ENCODE measurements at places on chromosomes 3 and 15.

- DNase-seq = no peak
Observed at GRCh38 chr3:197269024-197269423, 29.4 kb downstream of the DLG1 start.

DNA sequence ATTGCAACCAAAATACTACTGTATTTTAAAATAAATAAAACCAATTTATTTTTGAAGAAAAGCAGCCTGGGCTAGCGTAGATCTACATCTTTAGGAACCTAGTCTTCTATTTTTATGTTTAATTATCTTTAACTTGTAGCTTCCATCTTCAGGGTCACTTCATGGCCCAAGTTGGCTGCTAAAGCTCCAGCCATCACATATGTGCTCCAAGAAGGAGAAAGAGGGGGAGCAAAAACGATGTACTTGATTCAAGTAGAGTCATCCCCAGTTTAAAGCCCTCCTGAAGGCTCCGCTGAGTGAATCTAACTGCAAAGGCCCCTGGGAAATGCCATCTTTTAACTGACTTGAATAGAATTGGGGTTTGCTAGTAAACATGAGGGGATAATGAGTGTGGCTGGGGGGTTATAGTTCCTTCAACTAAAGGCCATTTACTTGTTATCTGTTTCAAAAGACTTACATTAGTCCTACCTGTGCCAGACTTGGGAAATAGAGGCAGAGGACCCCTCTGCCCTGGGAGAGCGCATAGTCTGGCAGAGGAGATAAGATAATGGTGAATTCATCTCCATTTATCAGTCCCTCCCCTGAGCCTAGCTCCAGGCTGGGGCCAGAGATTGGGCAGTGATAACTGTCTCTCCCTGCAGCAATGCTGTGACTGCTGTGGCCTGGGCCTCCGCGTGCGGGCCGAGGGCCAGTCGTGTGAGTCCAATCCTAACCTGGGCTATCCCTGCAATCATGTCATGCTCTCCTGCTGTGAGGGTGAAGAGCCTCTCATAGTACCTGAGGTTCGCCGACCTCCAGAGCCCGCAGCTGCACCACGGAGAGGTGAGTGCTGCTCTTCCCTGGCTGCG lies 64.6 kb downstream of the FBLN2 start:
- DNase-seq = no peak

DNA sequence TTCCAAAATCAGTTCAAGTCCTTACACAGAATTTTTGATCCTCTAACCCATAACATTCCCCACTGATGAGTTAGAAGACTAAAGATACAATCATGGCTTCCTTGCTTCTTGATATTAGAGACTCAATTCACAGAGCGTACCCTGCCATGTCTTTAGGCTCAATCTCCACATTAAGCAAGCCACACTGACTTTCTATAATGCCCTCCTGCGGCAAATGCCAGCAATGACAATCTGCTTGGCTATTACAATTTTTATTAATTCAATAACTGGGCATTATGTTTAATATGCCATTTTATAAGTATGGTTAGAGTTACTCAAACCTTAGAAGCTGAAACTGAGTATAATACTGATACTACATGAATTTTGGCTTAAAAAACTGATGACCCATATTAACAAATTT lies 479.7 kb upstream of the NR2F2 start:
- DNase-seq = no peak

DNA sequence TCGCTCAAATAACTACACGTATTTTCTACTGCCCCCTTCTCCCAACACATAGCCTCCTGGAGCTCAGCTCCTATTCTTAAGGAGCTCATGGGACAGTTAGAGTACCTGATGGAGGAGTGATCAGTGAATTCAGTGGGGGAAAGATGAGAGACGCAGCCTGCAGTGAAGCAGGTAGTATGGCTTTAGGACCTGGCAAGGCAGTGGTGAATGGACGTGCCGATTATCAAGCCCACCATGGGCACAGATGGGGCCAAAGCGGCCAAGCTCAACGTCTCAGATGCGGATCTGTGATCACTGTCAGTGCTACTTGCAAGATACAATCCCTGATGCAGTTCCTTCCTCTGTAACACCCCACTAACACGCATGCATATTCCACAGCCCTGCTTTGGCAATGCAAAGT lies 45.8 kb upstream of the ATP2B2 start:
- DNase-seq = no peak

DNA sequence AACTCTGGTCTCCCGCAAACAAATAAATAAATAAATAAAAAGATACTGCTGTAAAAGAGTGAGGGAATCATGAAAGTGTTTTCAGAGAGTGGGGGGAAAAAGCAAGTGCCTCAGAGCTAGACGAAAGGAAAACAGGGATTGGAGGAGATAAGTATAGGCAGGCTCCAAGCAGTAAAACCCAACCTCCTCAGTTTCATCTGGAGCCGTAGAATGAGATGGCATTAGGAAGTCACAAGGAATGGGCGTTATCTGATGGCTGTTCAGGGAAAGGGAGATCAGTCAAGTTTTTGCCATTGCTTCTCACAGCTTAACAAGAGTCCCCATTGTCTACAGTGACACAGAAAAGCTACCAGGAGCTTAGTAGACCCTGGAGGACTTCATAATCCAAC lies 451.5 kb upstream of the PPP2R3A start:
- DNase-seq = no peak

DNA sequence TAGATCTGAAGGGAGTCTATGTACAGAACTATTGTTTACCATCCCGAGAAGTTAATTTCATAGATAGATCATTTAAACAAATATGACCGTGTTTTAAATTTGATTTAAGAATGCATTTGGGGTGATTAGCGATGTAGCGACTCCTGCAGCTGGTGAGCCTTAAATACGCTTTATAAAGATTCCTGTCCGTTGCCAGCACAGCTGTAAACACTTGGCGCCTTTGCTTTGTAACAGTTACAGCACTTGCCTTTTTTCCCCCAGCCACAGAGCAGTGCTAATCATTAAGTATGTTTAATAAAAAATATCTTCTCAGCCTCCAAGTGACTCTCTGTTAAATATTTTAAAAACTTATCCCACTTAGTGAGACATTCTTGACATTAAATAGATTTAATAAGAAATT lies 333.8 kb downstream of the FEZF2 start:
- no peak for DNase-seq

- DNase-seq = no peak
Observed at GRCh38 chr15:63484433-63485186, 19.8 kb upstream of the USP3 start.

GRCh38 chr15:50100486-50100885 lies 18.5 kb downstream of the ATP8B4 start:
- no peak for DNase-seq

- no peak for DNase-seq
Observed at GRCh38 chr3:110165753-110166152, 828.4 kb upstream of the DPPA4 start.

All from KG1 (cell line).